ENCODE measurements at places on chromosomes 2 and 18. TPM values are rescaled to one million over a fixed set of nuclear protein-coding genes. Genes with fewer than 3 reads are reported as not detected.

The SFT2D3 gene
- 5.5 TPM for total RNA-seq

The CGREF1 gene
- total RNA-seq, result 6.2 TPM

The REG1B gene
- total RNA-seq, result not detected

The SLC40A1 gene
- total RNA-seq, result 9.5 TPM

The CNOT9 gene
- 69.2 TPM for total RNA-seq

The CD207 gene
- not detected for total RNA-seq

The SRD5A2 gene
- total RNA-seq, result not detected

The UCN gene
- total RNA-seq, result 0.22 TPM

The LIMS2 gene
- total RNA-seq, result 1.4 TPM

The CLIP4 gene
- total RNA-seq, result 110 TPM

The IL1RN gene
- not detected for total RNA-seq

The MRO gene
- 0.12 TPM for total RNA-seq

The CRYBA2 gene
- total RNA-seq, result not detected

The MYO5B gene
- total RNA-seq, result under 0.01 TPM

The MSTN gene
- total RNA-seq, result 0.12 TPM

The EMILIN2 gene
- total RNA-seq, result 8.4 TPM

The RIT2 gene
- not detected for total RNA-seq

The ATP6V1B1 gene
- total RNA-seq, result 0.62 TPM

The TTN gene
- 1.7 TPM for total RNA-seq

The NAT8 gene
- total RNA-seq, result not detected

The STK36 gene
- 24.9 TPM for total RNA-seq

The SULT1C2 gene
- 0.33 TPM for total RNA-seq

The RNF125 gene
- total RNA-seq, result 0.50 TPM

The RUFY4 gene
- total RNA-seq, result not detected

The C1QL2 gene
- total RNA-seq, result not detected

The PROM2 gene
- total RNA-seq, result 0.25 TPM

The RAMP1 gene
- 13.1 TPM for total RNA-seq

The MC4R gene
- total RNA-seq, result not detected

The EIF4E2 gene
- total RNA-seq, result 96.3 TPM

The GPR55 gene
- total RNA-seq, result not detected

The SH3RF3 gene
- 4.7 TPM for total RNA-seq

The ERMN gene
- not detected for total RNA-seq

The CMPK2 gene
- total RNA-seq, result 15.4 TPM

The TUBB6 gene
- 487 TPM for total RNA-seq

The IL1A gene
- total RNA-seq, result 0.12 TPM

The TEX44 gene
- not detected for total RNA-seq

The DLGAP1 gene
- total RNA-seq, result 0.12 TPM

The RGPD3 gene
- total RNA-seq, result 0.37 TPM

The ACVR1 gene
- 35.4 TPM for total RNA-seq

Data from uterine smooth muscle cell (primary cell).